ENCODE measurements at places on chromosomes 12 and 14.

GRCh38 chr12:30457621-30458289 is 237.9 kb downstream of the IPO8 start:
- no peak for DNase-seq

GRCh38 chr12:116563262-116563661 is 4.1 kb downstream of the MAP1LC3B2 start:
- DNase-seq, result no peak

- no peak for DNase-seq
These were observed 53.4 kb upstream of the ABCD2 start for GRCh38 chr12:39672976-39673375.

DNA sequence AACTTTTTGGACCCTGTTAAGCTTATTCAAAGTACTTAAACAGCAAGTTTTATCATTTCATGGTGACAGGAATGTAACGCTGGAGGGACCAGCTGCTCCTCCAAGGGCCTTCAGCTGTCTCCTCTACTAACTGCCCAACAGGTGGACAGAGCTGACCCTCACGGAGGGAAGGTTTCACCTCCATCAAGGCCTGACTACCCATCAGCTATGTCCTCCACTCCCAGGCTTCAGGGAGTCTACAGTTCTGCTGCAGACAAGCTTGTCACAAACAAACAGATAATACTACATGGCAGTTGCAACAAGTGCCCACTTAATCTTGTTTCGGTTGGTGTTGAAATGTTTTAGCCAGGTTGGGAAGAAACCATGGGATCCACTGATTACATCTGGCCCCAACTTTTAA is 175.1 kb downstream of the TTC7B start:
- DNase-seq, result no peak

DNA sequence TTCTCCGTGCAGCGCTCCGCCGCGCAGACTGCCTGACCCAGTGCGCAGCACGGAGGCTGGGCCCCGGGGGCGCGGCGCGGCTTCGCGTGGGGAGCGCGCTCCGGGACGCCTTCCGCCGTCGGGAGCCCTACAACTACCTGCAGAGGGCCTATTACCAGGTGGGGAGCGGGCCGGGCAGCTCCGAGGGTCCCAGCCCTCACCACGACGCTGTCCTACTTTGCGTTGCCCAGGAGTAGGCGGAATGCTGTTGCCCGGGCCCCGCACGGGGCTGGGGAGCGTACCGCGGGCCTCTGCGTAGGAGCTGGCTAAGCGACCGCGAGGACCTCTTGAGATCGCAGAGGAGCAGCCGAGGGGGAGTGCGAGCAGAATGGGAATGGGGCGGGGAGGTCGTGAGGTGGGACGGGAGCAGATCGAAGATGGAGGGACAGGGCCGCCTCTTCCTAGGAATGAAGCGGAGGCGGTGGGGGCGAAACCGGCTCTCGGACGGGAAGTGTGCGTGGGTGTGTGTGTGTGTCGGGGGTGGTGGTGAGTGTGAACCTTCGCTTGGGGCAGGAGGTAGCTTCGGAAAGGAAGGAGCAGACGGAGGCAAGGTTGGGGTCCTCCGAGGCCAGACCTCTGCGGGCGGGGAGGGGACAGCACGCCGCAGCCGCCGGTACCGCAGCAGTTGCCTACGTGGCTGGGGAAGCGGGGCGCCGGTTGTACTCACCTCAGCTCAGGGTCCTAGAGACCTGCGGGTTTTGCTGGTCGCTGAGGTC is 751 bp downstream of the P3H3 start:
- DNase-seq, result no peak

- DNase-seq, result no peak
These were observed 74.9 kb upstream of the SLCO1C1 start for GRCh38 chr12:20620261-20620660.

DNA sequence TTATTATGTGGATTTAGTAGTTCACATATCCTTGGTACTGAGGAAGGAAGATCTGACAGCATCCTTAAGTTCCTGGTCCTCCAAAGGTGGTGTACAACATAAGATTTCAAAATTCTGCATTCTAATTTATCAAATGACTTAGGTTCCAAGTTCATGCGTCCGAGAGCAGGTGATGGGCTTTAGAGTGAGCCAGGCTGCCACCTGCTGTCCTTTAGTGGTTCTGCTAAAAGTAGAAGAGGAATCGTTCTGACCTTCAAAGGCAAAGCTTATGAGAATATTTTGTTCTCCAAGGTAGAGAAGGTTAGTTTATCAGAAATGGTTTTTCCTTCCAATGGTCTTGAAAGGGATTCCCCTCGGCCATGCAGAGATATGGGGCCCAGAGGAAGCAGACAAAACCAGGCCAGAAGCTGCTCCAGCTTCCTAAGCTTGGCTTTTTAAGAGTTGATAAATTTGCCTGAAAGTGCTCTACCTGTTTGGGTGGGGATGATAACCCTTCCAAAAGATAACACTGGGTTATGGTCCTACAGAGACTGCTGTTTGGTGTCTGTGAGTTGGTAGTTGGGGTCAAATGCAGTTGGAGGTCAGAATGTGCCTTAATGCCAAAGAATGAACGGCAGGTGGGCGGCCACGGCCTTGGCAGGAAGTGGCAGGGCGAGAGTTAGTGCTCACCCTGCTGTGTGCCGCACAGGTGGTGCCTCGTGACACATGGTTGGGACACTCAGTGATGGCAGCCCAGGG is 29.1 kb upstream of the LRTM2 start:
- DNase-seq, result no peak

DNA sequence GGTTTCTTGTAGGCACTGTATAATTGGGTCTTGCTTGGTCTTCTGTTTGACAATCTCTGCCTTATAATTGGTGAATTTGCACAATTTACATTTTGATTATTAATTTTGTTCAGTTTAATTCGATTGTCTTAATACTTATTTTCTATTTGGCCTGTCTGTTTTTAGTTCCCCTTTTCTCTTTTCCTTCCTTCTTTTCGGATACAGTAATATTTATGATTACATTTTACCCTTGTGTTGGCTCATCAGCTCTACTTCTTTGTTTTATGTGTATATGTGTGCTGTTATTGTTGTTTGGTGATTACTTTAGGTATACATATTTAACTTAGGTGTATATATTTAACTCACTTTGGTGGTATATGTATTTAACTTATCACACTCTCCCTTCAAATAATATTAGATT is 12.8 kb upstream of the BEGAIN start:
- no peak for DNase-seq

DNA sequence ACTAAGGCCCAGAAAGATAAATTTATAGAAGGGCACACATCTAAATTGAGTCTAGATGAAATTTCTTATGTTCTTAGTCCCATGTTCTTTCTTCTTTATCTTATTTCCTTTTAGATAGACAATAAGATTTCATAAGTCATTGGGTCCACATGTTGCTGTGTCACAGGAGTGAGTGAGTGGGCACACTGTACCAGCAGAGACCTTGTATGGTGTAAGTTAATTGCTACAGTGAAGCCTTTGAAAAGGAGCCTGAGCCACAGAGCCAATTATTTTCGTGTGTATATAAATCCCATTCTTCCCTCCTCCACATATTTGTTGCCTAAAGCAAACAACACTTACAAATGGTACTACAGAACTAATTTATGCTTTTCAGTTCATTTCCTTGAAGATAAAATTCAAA is 79.1 kb downstream of the GRIP1 start:
- DNase-seq, result no peak

- no peak for DNase-seq
These were observed 456.1 kb downstream of the AEBP2 start for GRCh38 chr12:19895246-19896020.

GRCh38 chr12:6780573-6780972 is 8.3 kb downstream of the LAG3 start:
- no peak for DNase-seq

- no peak for DNase-seq
These were observed 147.5 kb downstream of the KITLG start for GRCh38 chr12:88432531-88433490.

DNA sequence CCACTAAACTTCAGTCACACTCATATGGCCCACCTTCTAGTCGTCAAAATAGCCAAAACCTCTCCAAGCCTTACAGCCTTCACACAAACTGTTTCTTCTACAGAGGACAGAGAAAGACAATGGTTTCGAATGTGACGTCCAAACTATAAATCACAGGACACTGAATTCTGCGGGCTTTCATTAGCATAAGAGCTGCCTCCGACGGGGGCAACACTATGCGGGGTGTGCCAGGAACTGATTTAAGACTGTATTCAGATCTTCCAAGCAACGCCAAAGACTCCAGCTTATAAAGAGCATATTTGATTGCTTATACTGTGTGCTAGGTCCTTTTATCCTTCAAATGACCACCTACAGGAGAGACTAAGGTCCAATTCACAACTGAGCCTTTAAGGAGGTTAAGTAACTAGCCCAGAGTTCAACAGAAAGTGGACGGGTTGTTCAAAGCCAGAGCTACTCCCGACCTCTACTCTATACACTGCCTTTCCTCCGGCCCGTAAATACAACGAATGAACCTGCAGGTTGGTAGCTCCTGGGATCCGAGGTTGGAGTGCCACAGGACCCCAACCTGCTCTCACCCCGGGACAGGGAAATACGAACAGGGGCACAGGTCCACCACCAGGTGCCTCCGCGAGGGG is 575 bp downstream of the L2HGDH start:
- DNase-seq, result no peak
